Activated CD4-positive, CD25-positive, alpha-beta regulatory T cell treated with anti-CD3 and anti-CD28 coated beads, Interleukin-2, amount 50 U/mL, for 16 hours (primary cell): ENCODE measurements at places on chromosomes 3 and 15.

DNA sequence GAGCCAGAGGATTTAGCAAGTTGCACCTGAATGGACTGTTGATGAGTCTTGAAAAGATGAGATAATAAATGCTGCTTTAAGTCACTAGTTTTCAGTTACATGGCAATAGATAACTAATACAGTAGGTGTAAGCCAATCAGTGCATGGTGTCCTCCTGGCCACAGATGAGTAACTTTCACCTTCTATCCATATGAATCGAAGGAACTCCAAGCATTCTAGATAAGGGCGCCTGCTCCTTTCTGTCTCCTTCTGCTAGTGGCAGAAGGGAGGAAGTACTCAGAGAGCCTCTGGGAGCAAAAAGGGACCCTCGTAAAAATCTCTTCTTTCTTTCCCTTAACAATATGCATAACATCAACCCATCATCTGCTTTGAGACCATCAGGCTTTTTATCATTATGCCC, 37.3 kb downstream of the TM6SF1 start:
- DNase-seq: no peak

DNA sequence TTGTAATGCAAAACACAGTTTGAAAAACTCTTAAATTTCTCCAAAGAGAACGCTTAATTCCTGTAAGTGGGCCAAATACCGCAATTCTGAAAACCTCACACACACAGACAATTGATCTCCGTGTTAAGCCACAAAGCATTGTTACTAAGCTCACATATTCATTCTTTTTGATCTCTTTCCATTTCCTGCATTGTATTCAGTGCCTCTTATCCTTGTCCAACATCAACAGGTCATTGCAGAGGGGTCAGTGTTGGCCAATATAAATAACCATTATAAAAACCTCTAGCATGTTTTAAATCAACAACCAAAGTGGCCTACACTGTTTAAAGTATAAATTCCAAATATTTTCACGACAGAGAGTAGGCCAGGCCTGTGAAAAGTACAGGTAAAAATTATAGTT, 171.1 kb downstream of the PDZRN3 start:
- DNase-seq: no peak

DNA sequence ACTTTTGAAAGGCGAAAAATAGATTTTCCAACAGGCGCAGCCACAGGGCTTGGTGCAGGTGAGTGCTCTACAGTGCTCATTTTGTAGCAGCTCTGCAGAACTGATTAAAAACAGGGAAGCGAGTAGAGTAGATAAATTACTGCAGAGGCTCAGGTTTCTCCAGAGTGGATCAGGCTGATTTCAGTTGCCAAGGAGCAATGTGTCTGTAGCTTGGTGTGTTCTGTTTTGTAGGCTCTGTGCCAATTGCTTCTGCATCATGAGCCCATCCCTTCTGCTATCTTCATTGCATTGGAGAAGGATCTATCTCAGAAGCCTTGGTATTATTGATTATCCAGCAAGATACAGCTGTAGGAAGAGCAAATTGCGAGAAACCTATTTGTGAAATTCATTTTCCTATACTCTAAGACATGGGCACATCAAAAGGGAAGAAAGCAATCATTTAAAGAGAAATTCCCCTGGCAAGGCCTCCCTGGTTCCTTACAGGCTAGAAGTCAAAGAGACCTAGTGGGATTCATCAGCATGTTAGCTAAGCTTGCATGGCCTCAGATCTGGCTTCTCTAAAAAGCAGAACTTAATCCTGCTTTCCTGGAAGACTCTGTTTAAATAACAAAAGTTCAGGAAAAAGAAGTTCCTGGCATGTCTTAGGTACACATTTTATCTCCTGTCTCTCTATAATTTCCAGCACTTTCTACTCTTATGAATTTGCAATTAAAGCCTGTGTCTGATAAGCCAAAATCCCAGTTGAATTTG, 432.4 kb upstream of the ATP10A start:
- no peak for DNase-seq

DNA sequence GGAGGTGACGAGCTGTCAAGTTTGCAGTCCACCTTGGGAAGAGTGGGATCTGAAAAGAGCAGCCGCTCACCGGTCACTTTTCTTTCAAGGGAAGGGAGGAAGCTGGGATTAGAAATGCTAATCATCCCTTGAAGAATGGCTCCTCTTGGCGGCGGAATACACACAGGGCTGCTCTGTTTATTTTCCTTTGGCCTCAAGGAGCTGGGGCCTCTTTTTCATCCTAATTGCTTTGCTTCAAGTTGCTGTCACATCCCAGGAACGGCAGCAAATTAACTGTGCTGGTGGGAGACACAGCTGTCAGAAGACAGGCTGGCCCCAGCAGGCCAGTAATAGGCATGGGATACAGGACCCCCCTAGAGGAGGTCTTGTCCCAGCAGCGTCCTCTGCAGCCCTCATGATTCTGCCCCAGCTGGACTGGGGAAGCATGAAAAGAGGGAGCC, 6.7 kb downstream of the KBTBD13 start:
- no peak for DNase-seq

- DNase-seq: no peak
These were observed 236.6 kb upstream of the PROK2 start for GRCh38 chr3:72021531-72021930.

DNA sequence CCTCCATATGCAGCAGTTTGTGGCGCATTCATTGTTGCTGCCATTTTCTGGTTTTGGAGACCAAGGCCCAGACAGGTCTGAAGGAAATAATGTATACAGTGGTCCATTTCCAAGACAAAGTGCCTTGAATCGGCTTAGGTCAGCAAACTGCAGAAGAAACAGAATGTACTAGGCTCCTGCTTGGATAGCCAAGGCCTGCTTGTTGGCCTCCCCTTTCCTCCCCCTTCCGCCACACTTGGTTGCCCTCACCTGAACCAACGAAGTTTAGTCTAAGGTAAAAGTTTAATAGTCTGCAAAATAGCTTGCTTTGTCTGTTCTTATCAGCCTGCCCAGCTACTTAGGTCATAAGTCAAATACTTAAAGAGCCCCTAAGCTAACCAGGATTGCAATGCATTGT, 12.0 kb upstream of the RTP3 start:
- no peak for DNase-seq

DNA sequence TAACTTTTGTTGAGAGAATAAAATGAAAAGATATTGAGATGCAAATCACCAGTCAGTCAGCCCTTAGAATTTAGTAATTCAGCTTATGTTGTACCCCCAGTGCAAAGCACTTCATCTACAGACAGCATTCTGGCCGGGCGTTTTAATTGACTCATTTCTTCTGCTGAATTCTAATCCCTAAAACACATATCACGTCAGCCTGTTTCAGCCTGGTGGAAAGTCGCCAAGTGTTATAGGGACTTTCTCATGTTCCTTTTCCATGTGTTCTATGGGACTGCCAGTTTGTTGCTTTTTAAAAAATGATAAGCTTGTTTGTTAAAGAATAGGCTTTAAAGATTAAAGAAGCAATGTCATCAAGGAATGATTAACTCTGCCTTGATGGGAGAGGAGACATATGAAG, 169.7 kb upstream of the BFSP2 start:
- no peak for DNase-seq

GRCh38 chr15:78597583-78597982, 23.2 kb downstream of the CHRNA3 start:
- DNase-seq: no peak
